ENCODE measurements at places on chromosomes 5 and 9. TPM values are rescaled to one million over a fixed set of nuclear protein-coding genes. Genes with fewer than 3 reads are reported as not detected.

DNA sequence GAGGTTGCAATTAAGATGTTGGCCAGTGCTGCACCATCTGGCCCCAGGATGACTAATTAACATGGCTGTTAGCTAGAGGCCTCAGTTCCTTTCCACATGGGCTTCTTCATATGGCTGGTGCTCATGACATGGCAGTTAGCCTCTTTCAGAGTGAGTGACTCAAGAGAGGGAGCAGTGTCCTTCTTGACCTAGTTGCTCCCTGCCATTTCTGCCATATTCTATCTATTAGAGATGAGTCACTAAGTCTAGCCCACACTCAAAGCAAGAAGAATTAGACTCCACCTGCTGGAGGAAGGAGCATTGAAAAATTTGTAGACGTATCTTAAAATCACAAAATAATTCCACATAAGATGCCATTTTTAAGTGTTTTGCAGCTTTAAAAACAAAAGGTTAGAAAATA is 651.2 kb upstream of the CCNG1 start:
- DNase-seq: no peak

The LEAP2 gene
- 1.8 TPM for total RNA-seq

GRCh38 chr5:71830681-71831539 is 111.8 kb downstream of the CARTPT start:
- DNase-seq: peak; percentile 65

The IFNA21 gene
- total RNA-seq: not detected
